ENCODE measurements at places on chromosomes 16 and 17.

- no peak for DNase-seq
Measured at GRCh38 chr16:320206-320605, 32.3 kb downstream of the AXIN1 start.

- no peak for DNase-seq
Measured at GRCh38 chr17:37505333-37505732, 15.6 kb downstream of the DUSP14 start.

- DNase-seq = no peak
Measured at GRCh38 chr16:77993111-77993985, 29.0 kb upstream of the CLEC3A start.

DNA sequence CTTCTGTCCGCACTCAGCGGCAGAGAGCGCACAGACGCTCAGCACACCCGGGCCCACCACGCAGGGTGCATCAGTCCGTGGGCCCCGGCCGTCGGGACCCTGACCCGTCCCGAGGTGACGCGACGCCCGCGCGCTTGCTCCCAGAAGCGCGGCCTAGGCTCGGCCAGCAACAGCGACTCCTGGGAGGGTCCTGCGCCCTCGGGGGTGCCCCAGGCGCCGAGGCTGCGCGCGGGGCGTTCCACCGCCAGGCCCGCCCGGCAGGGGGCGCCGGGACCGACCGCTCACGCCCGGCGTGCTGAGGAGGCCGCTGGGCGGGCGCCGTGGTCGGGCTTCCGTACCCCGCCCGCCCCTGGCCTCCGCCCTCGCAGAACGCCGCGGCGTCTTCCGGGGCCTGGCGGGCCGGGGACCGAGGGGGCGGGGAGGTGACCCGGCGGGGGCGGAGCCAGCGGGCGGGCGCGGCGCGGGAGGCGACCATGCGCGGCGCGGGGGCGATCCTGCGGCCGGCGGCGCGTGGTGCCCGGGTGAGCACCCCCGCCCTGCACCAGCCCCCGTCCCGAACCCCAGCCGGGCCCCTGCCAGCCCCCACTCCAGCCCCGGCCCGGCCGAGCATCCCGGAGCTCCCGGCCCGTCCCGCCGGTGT lies at the start of gene CISD3:
Gene CISD3 (plus strand): TSS at position 456 of the 640 bp plus-strand sequence. CDS start 18 bp downstream, at position 474.
- peak; percentile 68 for DNase-seq

GRCh38 chr17:55133583-55133982 lies 131.2 kb upstream of the HLF start:
- DNase-seq = no peak

- no peak for DNase-seq
Measured at GRCh38 chr17:67712375-67712774, 5.4 kb upstream of the NOL11 start.

- no peak for DNase-seq
Measured at GRCh38 chr17:47695429-47696376, 1.7 kb downstream of the TBKBP1 start.

- DNase-seq = no peak
Measured at GRCh38 chr16:74466872-74467271, 45.6 kb upstream of the CLEC18B start.

DNA sequence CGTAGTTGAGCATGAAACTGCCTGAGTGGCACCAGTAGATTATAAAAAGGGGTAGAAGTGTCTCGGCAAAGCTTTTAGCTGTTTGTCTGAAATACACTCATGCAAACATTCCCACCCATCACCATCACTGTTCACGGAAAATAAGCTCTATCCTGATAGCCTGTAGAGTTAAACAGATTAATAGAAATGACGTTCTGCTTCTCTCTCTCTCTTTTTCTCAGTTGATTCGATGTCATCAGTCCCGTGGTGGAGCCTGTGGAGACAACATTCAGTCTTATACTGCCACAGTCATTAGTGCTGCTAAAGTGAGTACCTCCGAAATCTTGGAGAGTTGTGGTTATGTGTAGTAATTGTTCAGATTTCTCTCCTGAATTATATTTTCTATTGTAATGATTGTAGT lies 224.7 kb downstream of the BCAS3 start:
- no peak for DNase-seq

- no peak for DNase-seq
Measured at GRCh38 chr17:63716426-63716825, 16.5 kb upstream of the LIMD2 start.

- DNase-seq = no peak
Measured at GRCh38 chr17:83012868-83013778, 66.3 kb upstream of the METRNL start.

DNA sequence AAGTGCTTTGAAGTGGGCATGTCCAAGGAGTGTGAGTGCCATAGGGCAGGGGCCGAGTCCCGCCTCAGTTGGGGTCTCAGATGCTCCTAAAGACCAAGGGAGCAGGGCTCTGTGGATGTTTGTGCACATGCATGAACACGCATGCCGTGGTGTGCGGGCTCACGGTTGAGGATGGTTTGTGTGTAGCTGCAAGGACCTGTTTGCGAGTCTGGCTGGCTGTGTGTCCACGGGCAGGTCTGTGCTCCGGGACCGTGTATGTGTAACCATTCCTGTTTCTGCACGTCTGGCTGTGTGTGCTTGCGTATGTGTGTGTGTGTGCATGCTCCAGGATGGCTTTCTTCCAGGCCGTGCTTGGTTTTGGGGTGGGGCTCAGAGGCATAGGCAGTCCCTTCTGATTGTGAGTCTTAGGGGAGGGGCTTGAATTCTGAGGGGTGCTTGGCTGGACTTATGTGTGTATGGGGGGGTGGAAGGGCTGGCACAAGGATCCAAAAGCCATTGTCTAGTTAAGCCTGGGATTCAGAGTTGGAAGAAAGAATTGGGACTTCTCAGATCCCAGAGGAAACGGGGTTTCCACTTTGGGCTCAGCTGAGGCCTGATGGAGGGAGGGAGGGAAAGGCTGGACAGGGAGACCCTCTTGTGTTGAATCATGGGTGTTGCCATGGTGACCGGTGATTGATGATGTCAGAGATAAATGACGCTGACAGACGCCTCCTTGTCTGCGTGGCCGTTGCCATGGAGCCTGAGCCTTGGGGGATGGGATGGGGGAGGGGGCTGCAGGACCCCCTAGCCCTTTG lies 14.4 kb downstream of the GJD3 start:
- DNase-seq = no peak

All from stimulated activated CD8-positive, alpha-beta memory T cell treated with anti-CD3 and anti-CD28 coated beads, Interleukin-4, amount 100 ng/mL, for 1 hour (primary cell).